ENCODE measurements at places on chromosomes 5 and 9. TPM values are rescaled to one million over a fixed set of nuclear protein-coding genes. Genes with fewer than 3 reads are reported as not detected.

Gene F2RL1
- 20.8 TPM for total RNA-seq

Gene ACTBL2
- total RNA-seq: 1.6 TPM

Gene HTR1A
- total RNA-seq: not detected

Gene MSMP
- total RNA-seq: not detected

DNA sequence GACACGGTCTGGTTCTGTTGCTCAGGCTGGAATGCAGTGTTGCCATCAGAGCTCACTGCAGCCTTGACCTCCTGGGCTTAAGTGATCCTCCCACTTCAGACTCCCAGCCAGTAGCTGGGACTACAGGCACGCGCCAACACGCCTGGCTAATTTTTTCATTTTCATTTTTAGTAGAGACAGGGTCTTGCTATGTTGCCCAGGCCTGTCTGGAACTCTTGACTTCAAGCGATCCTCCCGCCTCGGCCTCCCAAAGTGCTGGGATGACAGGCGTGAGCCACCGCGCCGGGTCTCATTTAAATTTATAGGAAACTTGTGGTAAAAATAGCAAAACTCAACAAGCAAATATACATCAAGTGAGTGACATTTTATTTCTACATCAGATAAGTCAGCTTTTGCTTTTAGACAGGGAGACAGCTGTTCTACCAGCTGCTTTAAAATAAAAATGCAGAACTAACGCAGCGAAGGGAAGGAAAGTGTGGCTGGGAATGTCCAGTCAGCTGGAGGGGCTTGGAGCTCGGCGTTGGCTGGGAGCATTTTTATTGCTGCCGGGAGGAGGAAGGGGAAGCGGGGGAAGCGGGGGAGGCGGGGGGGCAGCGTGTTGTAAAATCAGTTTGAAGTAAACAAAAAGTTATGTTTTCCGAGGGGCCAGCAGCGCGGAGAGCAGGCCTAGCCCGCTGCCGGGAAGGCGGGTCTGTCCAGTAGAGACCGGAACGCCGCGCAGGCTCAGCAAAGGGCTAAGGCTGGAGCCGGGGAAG is 707 bp upstream of the ZFYVE16 start:
- peak overlapping the region; percentile 97 for H3K4me3 ChIP-seq
- peak; percentile 64 for DNase-seq
- no peaks in the 10 kb centered on the region for H3K36me3 ChIP-seq
- H3K27me3 ChIP-seq: no peaks in the 10 kb centered on the region
- peaks cover 34% of the 10 kb centered on the region for H3K4me1 ChIP-seq

- no peak overlapping the region for H3K27ac ChIP-seq
- no peaks in the 10 kb centered on the region for H3K36me3 ChIP-seq
- H3K4me3 ChIP-seq: no peak overlapping the region
- H3K27me3 ChIP-seq: no peaks in the 10 kb centered on the region
- no peak for DNase-seq
- no peaks in the 10 kb centered on the region for H3K4me1 ChIP-seq
Observed at GRCh38 chr5:20466512-20466911, 478.5 kb upstream of the CDH18 start.

DNA sequence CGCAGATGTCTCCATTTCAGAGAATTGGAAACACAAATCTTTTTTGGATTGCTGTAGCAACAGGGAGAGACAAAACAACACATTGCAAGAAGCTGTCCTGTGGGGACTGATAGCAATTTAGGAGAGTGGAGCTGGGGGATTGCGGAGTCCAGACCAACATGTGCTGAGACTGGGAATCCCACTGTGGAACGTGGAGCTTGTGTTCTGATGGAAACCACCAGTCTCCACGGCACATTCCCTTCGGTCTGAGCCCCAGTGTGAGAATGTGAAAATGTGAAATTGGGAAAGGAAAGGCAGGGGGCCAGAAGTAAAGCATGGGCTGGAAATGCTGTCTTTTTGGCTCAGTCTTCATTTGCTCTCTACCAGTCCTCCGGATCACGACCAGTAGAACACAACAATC is 348.8 kb upstream of the TNC start:
- no peaks in the 10 kb centered on the region for H3K36me3 ChIP-seq
- no peaks in the 10 kb centered on the region for H3K27me3 ChIP-seq
- DNase-seq: no peak
- H3K27ac ChIP-seq: peak overlapping the region; percentile 69
- H3K4me3 ChIP-seq: no peak overlapping the region

GRCh38 chr5:169260896-169261569 is 39.9 kb downstream of the SLIT3 start:
- no peak for DNase-seq
- peaks cover 6% of the 10 kb centered on the region for H3K4me1 ChIP-seq
- H3K27me3 ChIP-seq: no peaks in the 10 kb centered on the region
- no peak overlapping the region for H3K4me3 ChIP-seq

Measured in suprapubic skin (tissue), 4 donors.